ENCODE measurements at places on chromosomes 4 and X.

GRCh38 chr4:184810720-184811119 is 15.0 kb downstream of the ACSL1 start:
- DNase-seq = no peak

GRCh38 chrX:153703036-153703370 is 15.3 kb downstream of the SLC6A8 start:
- no peak for DNase-seq

DNA sequence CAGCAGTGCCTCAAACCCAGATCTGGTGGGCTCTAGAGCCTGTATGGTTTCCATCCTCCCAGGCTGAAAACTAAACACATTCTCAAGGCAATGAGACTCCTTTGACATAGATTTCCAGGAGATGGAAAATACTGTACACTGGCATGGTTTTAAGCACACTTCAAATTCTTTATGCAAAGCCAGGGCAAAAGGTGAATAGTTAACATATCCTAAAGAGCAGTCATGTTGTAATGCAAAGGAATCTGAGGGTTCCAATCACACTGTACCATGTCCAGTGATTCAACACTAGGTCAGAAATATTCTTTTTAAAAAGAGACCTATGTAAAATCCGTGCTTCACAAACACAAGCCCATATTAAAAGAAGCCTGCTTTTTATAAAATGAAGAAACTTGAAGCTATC is 195.3 kb downstream of the QDPR start:
- DNase-seq = no peak

DNA sequence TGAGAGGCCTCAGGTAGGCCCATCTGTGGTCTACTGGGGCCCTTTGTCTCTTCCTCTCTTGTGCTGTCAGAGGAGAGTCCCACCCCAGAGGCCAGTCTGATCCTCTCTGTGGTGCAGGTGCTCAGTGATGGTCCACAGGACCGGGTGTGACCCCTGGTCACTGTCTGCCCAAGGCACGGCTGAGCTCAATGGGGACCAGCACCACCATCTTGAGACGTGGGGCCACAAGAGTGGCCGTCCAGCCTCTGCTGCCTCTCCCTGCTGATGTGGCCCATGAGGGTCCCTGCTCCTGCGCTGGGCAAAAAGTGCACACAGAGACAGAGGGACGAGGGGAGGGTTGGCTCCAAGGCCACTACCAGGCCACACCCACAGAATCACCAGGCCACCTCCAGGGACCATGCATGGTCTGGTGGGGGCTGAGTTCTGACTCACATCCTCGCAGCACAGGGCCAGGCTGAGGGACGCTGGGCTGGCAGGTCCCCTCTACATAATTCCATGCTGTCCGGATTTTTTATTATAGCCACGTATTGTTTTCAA is 88.3 kb downstream of the FAM53A start:
- DNase-seq = no peak

GRCh38 chr4:136395212-136395722 is 1137.0 kb downstream of the PCDH18 start:
- no peak for DNase-seq

GRCh38 chr4:17786567-17786966 is 5.1 kb upstream of the FAM184B start:
- DNase-seq = no peak

- DNase-seq = no peak
Observed at GRCh38 chrX:68895341-68895755, 66.5 kb downstream of the EFNB1 start.

- no peak for DNase-seq
Observed at GRCh38 chr4:39045827-39046221, 13.6 kb upstream of the TMEM156 start.

- DNase-seq = no peak
Observed at GRCh38 chr4:2763511-2763967, 7.4 kb upstream of the TNIP2 start.

GRCh38 chr4:169437299-169438047 is 166.7 kb upstream of the SH3RF1 start:
- DNase-seq = no peak

- DNase-seq = no peak
Observed at GRCh38 chr4:129429581-129430320, 333.8 kb downstream of the C4orf33 start.

DNA sequence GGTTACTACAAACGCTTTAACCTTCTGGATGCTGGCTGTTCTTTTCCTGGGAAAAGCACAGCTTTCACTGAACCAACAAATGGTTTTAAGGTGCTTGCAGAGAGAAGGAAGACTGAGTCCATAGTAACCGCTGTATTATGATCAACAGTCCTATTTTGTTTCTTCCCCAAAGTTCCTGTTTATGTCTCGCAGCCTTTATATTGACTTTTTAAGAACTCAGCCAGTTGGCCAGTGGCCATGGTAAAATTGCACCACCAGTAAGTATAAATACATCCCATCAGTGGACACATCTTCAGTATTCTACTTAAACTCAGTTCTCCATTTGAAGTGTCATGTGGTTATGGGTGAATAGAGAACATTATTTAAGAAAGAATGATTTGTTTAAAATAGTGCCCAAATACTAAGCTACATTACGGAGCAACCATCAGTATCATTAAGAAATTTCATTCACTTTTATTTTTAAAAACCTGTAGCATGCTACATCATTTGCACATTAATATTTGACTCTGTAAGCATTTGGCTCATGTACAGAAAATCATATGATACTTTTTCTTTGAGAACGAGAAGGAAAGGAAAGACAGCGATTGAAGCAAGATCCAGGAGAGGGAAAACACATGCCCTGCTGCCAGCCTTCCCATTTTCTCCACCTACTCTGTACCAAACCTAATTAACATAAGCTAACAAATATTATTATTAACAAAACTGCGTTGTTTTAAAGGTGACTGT is 287.0 kb downstream of the ARHGAP24 start:
- no peak for DNase-seq

DNA sequence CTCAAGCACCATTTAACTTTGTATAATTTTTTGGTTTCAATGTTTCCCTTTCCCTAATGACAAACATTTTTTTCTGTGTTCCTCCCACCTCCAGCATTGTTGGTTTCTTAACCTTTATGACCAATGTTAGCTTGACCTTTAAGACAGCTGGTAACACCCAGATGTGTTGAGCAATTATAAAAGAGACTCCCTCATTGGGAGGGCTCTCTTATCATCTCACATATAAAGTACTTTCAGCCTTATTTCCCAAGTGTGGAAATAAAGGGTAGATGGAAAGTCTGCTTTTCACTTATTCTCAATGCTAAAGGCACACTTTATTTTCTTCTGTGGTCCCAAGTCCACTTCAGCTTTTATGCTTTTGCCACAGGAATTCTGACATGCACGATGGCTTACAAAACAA is 1420.4 kb downstream of the RAPGEF2 start:
- DNase-seq = no peak

GRCh38 chr4:156779042-156779441 is 192.6 kb downstream of the PDGFC start:
- no peak for DNase-seq

DNA sequence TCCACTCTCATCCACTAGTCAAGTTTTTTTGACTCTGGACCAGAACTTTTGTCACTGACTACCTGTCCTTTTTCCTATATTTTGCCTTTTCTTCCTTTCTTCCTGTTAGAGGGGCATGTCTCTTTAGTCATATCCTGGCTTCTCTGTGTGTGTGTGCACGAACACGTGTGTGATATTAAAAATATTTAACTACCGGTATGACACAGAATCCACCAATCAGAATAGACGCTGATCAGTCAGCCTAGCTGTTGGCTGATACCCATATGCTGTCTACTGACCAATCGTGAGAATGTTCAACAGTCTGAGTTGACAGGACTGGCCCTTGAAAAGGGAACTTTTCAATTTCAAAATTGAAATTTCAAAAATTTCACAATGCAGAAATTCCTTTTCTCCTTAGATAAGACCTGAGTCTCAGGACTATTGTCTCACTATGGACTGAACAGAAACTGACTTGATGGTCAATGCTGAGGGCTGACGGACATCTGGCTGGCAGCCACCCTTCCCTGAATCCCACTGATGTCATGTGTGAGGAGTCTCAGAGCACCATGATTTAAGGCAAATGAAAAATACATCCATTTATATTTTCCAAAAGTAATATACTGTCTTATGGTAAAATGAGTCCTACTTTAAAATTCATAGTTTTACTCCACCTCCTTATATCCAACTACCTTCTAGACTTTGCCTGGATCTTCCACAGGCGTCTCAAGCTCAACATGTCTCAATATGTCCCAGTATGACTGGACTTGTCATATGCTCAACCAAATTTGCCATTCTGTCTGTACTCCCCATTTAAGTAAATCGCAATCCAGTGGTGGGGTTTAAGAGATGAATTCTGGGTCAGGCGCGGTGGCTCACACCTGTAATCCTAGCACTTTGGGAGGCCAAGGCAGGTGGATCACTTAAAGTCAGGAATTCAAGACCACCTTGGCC is 78.0 kb downstream of the CHRNA9 start:
- no peak for DNase-seq

DNA sequence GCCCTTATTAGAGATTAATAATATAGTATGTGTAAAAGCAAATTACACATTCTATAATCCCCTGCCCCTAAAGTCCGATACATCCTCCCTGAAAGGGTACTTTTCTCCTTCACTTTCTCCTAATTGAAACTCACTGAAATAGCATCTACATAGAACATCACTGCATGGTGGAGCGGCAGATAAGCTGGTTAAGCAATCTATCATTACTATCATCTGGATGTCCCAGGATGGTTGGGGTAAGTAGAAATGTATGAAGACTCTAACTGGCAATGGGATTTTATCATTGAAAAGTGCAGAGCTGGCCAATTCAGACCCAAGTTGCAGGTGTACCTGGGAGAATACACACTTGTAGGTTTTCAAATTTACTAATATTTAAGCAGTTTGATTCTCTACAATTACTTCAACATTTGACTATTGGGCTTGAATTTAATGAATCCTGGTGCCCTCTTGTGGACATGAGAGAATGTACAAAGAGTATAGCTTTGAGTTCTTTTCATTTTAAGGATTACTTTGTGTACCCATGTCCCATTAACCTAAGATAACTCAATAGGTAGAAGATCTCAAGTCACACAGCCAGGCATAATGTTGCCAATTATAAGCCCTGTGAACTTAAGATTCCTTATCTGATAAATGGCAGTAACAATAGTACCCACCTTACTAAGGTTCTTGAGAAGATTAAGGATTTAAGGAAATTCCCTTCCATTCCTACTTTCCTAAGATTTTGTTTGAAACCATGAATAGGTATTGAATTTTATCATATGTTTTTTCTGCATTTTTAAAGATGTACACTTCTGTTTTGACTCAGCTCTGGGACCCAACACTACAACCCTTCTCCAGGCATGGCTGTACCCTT is 69.8 kb downstream of the SHROOM3 start:
- DNase-seq = no peak

DNA sequence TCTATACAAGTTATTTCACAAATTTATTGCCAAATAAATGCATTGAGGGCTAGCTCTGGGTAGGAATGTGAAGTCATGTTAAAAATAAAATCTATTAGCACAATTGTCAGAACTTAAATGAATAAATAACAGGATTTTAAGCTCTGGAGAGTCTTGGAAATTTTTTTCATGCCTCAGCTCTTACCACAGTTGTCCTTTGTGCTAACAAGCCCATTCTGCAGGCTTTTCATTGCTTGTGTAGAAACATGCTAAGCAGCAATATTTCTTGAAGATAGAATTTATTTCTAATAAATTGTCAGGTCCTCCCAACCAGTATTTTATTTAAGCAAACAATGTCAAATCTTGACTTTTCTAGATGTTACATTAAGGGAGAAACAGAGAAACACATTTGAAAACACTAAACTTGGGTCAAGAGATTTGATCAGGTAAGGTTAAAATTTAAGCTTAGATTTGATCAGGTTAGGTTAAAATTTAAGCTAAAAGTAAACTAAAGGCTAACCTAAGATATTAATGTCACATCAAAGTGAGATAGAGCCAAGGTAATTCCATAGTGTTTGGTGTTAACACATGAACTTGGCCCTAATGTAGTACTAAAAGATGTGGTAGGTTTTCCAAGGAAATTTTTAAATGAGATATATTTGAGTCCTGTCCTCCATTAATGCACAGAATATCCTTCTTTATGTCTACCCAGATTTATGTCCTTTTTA is 179.1 kb upstream of the IL1RAPL1 start:
- no peak for DNase-seq

- no peak for DNase-seq
Observed at GRCh38 chr4:140076307-140076706, 77.7 kb downstream of the MAML3 start.

DNA sequence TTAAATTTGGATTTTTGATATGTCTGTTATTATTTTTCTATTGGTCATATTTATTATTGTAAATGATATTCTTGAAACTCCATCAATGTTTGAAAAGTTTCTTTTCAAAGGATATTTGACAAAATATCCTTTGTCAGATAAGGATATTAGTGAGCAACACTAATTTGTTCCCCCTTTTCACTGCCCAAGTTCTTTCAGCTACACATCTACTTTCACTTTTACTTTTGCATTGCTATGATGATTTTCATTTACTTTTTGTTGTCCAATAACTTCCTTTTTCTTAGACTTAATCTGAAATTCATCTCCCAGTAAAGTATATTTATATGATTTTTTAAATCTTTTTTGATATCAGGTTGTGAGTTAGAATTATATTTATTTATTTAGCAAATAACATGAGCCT is 542.3 kb upstream of the ADGRL3 start:
- no peak for DNase-seq

- DNase-seq = no peak
Observed at GRCh38 chr4:94826206-94826605, 68.5 kb downstream of the BMPR1B start.

- DNase-seq = peak; percentile 43
Observed at GRCh38 chrX:1521459-1521956, 15.5 kb downstream of the P2RY8 start.

DNA sequence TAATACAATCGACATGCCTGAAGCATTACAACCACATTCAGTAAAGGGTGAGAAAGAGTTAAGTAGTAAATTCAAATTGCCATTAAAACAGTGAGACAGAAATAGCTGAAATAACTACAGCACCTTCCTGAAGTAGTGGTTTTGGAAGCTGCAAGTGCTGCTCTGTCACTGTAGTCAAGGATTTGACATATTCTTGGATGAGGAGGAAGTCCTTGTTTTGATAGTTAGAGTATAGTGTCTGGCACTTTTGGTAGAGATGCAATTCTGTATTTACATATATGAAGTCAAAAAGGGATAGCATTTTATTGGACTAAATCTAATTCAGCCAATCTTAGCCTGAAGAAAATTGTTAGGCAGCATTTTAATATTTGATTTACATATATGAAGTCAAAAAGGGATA is 1559.6 kb downstream of the TECRL start:
- no peak for DNase-seq

DNA sequence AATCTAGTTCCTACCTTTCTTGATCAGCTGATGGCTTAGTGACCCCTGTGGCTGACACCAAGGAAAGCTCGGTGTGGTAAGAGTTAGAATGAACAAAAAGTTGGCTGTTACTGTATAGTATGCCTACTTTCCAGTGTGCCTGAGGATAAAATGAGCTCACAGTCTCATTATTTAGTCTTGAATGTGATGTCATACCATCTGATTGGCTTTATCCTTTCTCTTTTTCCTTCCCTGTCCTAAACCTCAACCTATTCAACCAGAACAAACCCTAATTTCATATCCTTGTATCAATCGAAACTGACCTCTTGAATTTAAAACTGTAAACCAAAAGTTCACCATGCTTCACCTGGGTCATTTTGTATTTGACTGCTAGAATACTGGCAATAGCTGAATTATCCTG is 156.4 kb downstream of the PPARGC1A start:
- DNase-seq = no peak

Data from activated T-helper 9 cell treated with anti-CD3 and anti-CD28 coated beads, Interleukin-2, amount 50 U/mL, for 16 hours (primary cell).